ENCODE measurements at places on chromosomes 6 and 20.
A peak's percentile ranks its signal among the peaks of the same experiment; 100 is the strongest.

GRCh38 chr6:167572841-167573271 lies 248.0 kb downstream of the TTLL2 start:
- DNase-seq = no peak

DNA sequence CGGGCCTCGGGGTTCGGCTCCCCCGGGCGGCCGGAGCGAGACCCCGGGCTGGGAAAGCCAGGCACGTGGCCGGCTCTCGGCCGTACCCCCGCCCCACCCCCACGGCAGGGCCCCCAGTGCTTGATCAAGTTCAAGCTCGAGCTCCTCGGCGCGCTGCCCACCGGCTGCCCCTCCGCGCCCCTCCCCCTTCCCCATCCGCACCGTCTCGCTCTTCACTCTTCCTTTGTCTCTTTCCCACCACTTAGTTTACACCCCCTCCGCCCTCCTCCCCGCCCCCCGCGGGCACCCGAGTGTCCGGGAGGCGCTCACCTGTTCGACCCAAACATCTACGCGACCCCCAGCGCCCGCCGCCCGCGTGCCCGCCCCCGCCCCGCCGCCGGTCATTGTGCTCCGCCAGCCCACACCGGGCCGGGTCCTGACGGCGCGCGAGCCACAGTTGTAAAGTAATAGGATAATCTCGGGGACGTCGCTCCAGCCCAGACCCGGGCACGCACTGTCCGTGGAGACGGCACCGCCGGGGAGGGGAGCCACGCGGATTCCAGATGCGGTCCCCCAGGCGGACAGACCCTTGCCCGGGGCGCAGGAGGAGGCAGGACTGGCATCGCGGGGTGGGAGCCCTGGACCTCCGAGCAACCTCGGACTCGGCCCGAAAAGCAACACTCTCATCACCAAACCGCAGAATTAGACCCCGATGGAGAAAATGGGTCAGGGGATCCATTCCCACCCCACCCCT lies 100.7 kb downstream of the NOL4L start:
- DNase-seq = peak; percentile 41

GRCh38 chr6:154732538-154733182 lies 556 bp upstream of the SCAF8 start:
- DNase-seq = peak; percentile 54

DNA sequence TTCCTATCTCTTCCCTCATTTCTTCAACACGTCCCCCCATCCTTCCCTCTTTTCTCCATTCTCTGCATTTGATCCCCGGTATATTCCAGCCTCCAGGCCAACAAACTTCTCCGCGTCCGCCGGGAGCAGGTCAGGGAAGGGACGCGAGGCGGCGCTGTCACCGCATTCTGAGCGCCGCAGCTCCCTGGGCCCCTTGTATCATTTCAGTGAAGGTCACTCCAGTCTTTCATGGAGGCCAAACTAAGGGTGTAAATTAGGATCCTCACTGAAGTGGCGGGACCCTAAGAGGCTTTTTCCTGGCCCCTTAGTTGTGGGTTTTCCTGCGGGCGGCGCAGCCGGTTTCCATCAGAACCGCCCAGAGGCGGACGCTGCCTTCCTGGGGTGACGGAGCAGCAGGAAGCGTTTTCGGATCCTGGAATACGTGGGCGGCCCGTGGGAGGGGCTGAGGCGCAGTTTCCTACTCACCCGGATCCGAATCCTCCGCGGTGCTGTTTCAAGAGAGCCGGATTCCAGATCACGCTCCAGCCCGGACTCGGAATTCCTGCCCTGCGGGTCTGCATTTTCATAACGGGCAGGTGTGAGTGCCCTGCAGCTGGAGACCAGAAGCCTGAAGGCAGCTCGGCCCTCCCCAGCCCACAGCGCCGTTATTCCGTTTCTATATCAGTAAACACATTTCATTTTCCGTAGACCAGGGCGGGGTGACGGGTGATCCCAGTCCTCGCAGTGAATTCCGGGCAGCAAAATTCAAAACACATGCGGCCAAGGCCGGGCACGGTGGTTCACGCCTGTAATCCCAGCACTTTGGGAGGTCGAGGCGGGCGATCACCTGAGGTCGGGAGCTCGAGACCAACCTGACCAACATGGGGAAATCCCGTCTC lies 3.6 kb upstream of the MICA start:
- peak; percentile 98 for DNase-seq

DNA sequence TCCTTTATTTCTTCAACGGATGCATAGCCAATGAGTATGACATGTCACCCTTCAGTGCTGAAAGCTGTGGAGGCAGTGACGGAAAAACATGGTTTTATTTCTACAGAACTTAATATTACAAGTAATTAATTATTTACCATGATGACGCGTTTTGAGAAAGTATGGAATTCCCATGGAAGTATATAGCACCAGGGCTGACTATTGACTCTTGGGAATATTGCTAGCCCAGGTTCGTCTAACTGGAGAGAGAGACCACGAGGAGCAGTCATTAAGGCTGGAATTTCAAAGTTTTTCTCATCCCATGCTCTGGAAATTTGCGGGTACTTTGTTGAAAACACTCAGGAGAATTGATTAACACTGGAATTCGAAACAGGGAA lies 155.2 kb upstream of the PRSS16 start:
- peak; percentile 26 for DNase-seq

DNA sequence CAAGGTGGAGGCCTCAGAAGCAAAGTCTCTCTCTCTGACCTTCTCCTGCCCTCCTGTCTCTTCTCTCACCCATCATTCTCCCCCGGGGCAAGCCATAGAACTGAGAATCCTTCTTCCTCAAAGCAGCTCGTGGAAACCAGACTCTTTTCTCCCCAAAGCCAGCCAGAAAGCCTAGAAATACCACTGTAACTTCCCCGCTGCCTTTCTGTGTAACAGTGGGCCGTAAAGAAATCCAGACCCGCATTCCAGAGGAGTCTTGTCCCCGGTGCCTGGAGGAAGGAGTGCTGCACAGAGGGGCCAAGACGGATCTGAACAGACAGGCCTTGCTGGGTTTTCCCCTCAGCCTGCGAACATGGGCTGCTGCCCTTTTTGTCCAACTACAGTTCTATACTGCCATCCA lies 977 bp upstream of the SLC22A2 start:
- no peak for DNase-seq

DNA sequence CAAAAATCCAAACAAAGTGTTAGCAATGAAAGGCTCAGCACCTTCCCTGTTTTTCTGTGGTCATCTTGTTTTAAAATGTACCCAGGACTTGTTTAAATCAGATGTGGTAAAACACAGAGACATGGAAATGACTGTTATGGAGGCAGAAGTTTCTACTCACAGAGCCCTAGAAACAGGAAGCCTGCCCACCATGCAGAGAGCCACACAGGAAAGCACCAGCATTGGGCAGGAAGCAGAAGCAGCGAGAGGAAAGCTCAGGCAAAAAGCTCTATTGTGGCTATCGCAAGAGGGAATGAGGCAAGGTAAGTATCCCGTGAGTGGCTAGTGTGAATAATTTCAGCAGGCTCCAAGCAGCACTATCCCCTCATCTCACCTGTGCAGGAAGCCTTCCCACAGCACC lies 42.8 kb downstream of the GPR6 start:
- DNase-seq = no peak

DNA sequence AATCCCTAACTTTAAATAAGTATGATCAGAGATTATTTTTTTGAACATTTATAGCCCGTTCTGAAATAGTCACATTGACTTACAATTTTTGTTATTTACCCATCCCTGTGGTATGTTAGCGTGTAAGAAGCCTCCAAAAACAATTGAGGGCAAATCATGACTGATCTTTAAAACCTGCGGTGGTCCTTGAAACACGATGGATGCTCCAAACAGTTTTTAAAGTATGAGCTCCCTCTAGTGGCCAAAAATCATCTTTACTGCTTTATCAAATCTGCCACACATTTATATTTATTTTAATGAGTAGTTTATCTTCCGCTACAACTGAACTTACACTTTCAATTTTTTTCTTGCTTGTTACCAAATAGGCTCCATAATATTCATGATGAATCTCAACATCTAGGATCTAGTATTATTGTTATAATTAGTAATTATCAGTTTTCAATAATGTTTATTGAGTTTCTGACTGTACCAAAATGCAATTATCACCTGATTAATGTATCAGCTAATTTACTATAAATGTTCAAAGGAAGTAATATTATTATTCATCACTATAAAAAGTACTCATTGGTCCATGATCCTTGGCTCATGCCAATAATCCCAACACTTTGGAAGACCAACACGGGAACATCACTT lies 52.2 kb downstream of the MARCKS start:
- DNase-seq = peak; percentile 83

DNA sequence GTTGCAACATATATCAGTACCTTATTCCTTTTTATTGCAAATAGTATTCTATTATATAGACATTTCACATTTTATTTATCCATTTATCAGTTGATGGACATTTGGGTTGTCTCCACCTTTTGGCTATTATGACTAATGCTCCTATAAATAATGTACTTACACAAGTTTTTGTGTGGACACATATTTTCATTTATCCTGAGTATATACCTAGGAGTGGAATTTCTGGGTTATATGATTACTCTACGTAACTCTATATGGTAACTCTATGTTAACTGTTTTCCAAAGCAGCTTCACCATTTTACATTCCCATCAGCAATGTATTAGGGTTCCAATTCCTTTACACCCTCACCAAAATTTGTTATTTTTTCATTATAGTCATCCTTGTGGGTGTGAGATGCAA lies 405.0 kb downstream of the ESR1 start:
- no peak for DNase-seq

DNA sequence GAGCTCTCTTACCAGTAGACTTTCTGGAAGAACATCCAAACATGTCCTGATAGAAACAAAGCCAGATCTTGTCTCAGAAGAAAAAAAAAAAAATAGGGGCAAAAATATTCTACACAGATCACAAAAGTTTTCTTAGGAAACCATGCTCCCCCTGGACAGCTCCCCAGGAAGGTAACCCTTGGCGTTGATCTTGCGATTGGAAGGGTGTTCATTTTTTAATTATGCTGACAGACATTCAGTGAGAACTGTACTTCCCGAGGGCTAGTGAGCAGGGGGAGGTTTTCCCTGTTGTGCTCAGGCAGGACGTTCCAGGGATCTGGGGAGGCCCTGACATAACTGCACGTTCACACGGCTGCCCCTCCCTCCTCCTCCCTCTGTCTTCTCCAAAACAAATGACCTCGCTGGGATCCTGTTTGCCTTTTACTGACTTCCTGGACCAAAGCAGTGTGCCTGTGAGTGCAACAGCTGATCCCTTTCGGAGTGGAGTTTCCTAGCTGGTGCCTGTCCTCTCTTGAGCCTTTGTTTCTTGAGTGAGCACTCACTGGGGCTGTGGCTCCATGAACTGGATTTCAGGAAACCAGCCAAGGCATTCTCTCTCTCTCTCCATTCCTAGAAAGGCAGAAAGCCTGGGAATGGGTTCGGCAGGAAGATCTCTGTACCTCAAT lies 46.7 kb downstream of the MARCKS start:
- no peak for DNase-seq

- DNase-seq = no peak
Observed at GRCh38 chr6:122548281-122548680, 61.9 kb upstream of the PKIB start.

- DNase-seq = no peak
Observed at GRCh38 chr6:160312900-160313299, 35.3 kb upstream of the SLC22A3 start.

GRCh38 chr20:50092436-50092835 lies 20.5 kb downstream of the UBE2V1 start:
- DNase-seq = no peak

- no peak for DNase-seq
Observed at GRCh38 chr20:3461211-3461771, 9.5 kb upstream of the ATRN start.

DNA sequence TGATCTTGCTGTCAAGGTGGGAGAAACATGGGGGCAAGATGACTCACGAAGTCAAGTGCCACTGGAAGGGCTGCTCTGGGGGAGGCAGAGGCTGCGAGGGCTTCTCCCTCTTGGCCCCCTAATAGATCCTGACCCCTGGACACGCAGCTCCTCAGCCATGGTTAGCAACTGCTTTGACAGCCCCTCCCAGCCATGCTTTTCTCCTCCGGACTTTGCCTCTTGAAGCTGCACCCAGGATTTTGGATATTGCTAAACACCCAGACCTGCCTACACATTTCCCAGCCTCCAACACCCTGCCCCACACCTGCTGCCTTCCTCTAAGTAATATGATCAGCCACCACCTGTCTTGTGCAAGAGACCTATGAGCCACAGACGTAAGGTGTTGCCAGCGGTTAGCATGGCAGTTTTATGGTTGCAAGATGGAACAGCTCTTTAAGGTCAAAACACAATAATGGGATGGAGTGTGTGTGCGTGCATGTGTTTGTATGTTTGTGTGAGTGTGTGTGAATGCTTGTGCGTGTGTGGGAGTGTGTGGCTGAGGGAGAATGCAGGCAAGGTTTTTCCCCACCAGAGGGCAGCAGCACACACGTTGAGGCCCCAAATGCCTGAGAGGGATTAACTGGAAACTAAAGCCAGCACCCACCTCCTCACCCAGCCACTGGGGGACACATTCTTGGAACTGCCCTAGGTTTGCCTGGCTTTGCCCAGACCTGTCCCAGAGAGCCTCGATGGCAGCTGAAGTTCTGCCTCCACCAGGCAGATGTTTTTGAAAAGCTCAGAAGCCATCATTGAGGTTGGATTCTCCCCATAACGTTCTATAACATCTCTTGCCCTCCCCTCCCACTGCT lies 2.5 kb downstream of the IP6K3 start:
- DNase-seq = peak; percentile 46

DNA sequence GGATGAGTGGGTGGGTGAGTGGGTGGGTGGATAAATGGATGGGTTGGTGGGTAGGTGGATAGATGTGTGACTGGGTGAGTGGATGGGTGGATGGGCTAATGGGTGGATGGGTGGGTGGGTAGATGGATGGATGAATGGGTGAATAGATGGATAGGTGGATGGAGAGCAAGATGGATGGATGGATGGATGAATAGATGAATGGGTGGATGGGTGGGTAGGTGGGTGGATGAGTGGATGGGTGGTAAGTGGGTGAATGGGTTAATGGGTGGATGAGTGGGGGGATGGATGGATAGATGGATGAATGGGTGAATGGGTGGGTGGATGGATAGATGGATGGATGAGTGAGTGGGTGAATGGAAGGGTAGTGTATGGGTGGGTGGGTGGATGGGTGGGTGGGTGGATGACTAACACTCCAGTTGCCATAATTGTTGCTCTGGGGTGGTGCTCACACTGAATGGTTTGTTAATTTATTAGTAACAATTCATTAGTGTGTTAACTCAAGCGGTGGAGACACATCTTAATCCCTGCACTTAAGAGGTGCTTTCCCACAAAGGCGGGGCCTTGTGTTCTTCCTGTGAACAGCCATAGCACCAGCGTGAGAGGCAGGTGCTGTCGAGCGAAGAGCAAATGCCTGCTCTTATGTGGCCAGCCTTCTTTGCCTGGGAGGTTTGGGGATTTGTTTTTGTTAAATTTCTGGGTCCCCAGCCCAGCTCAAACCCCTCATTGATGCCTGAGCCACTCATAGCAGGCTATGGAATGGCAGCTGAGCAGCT lies 4.9 kb upstream of the APCDD1L start:
- no peak for DNase-seq

- no peak for DNase-seq
Observed at GRCh38 chr6:126076992-126077664, 90.8 kb downstream of the TRMT11 start.

- DNase-seq = no peak
Observed at GRCh38 chr6:110672122-110672521, 143.1 kb downstream of the CDK19 start.

DNA sequence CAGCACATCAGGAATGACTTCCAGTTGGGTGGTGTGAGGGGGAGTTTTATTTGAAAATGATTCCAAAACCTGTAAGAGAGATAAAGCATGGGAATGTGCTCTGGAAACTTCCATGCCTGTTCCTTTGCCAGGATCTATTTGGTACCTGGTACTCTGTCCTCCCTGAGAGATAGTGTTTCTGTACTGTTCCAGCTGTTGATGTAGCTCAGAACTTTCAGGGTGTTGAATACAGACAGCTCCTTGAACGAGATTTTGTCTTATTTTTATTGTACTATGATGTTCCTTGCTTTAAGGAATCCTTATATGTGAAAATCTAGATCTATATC lies 148.7 kb upstream of the RIPOR2 start:
- no peak for DNase-seq

All from trophoblast cell (in vitro differentiated cells and primary cell).